Erythroblast (primary cell): ENCODE measurements at places on chromosomes 2 and 18.

GRCh38 chr2:158414538-158414937, 42.0 kb downstream of the CCDC148 start:
- no peak for DNase-seq

DNA sequence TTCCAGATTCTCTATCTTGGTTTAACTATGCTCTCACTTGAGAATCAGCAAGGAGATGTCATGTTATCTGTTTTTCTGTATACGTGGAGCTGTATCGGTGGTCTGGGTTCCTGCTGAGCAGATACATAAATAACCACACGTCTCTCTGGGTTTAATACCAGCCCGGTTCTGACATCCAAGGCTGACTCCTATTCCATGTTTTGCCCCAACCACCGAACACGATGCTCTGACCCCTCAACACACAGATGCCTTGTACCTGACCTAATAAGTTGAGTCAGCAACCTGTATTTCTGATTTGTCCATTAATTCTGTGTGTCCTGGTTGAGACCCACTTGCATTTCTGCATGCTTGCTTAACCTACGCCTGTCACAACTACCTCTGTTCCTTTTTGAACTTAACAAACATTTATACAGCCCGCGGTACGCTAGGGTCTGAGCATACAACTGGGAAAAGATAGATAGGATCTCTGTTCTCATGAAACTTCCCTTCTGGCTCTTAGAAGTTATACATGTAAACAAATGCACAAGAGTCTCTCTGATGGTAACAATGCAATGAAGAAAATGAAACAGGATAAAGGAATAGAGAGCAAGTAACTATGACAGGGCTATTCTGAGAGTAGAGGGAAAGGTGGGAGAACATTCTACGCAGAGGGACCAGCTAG, 480.4 kb downstream of the PARD3B start:
- DNase-seq, result peak; percentile 49

GRCh38 chr2:10520154-10520553, 72.0 kb upstream of the ODC1 start:
- DNase-seq, result no peak

DNA sequence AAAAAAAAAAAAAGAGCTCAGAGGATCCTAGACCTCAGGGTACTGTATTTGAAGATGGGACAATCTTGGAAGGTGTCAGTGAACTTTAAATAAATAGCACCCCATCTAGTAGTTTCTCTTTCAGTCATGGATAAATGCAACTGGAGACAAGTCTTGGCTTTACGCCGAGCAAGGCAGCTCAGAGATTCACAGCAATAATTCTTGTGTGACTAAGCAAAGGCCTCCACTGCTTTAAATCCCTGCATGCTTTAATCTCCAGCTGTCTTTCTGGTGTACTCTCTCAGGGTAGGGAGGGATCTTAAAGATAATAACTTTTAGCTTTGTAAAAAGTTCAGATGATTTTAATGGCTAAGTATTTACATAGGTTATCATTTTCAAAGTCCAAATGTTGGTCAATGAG, 36.3 kb downstream of the NRXN1 start:
- no peak for DNase-seq

DNA sequence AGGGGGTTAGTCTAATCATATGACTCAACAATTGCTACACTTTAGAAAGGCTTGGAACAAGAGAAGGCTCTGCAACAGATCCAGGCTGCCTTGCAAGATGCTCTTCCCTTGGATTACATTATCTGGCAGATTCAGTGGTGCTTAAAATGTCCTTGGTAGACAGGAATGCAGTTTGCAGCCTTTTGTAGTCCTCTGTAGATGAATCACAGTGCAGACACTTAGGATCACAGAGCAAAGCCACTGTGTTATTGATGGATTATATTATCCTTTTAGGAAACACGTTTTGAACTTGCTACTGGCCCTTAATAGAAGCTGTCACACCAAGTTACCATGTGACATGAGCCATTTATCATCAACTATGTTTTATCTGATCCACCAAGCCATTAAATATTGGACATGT, 152.2 kb downstream of the CBLN2 start:
- DNase-seq, result no peak

GRCh38 chr2:233030-233429, 30.8 kb downstream of the SH3YL1 start:
- no peak for DNase-seq
